ENCODE measurements at places on chromosomes 1 and 21.

DNA sequence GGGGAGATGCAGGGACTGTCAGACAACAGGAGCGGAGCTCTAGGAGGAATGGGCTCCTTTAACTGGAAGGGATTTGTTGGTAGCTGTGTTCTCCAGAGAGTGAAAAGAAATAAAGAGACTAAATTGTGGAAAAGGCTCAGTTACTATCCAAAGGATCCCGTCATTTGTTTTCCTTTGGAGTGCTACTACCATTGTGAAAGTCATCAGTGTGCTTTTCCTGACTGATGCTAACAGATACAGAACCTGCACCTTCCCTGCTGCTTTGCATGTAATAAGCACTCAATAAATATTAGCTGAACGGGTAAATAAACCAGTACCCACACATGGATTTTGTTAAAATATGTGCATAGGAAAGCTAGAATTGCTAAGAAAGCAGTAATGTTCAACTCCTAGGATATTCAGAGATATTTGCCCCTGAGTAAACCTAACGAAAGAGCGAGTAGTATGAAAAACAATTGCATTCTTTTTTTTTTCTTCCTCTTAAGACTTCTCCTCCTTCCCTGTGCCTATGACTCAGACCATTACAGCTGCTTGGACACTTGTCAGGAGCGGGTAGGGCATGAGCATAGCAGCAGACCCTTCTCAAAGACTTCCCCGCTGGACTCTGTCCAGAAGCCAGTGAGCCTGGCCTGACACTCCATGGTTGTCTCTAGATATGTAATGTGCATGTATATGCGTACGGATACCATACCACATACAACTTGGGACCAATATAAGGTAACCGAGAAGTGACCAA is 41.7 kb downstream of the PTGFRN start:
- DNase-seq = no peak

GRCh38 chr1:24892188-24893153 is 37.6 kb downstream of the RUNX3 start:
- DNase-seq = no peak

DNA sequence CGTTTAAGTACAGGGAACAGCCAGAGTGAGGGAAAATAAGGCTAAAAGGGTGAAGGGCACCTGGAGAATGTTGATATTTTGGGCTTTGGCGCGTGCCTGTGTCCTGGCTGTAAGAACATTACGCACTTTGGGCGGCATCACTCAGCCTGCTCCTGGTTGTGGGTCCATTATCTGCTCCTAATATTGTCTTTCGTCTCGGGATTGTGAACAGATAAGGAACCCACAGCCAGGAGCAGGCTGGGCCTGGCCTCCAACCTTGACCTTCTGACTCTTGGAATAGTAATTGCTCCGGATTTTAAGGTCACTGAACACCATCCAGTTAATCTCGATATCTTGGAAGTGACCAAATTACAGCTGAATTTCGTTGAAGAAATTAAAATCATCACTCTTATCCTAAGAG is 61.9 kb downstream of the TCP10L start:
- no peak for DNase-seq

- DNase-seq = no peak
These were observed 325.6 kb downstream of the OMA1 start for GRCh38 chr1:58220836-58221472.

GRCh38 chr1:147641695-147642592 is 28.4 kb downstream of the ACP6 start:
- DNase-seq = peak; percentile 61

DNA sequence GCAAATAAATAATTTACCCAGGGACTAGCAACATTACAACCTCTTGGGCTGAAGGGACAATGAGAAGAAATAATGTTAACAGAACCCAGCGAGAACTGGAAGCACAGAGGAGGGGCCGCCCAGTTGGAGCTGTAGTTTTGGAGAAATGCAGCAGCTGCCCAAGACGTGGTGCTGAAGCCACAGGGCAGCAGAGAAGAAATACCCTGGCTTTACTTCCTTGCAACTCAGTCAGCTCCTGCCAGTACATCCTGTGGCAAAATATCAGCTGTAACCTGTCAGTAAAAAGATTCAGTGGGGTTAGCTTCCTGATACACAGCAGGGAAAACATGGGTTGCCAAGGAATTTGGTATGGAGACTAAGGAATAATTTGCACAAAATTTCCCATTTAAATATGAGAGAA is 283.6 kb upstream of the USP25 start:
- DNase-seq = no peak

GRCh38 chr1:22953057-22953739 is 19.5 kb downstream of the LACTBL1 start:
- no peak for DNase-seq

- no peak for DNase-seq
These were observed 23.1 kb downstream of the USP24 start for GRCh38 chr1:55192093-55192492.

DNA sequence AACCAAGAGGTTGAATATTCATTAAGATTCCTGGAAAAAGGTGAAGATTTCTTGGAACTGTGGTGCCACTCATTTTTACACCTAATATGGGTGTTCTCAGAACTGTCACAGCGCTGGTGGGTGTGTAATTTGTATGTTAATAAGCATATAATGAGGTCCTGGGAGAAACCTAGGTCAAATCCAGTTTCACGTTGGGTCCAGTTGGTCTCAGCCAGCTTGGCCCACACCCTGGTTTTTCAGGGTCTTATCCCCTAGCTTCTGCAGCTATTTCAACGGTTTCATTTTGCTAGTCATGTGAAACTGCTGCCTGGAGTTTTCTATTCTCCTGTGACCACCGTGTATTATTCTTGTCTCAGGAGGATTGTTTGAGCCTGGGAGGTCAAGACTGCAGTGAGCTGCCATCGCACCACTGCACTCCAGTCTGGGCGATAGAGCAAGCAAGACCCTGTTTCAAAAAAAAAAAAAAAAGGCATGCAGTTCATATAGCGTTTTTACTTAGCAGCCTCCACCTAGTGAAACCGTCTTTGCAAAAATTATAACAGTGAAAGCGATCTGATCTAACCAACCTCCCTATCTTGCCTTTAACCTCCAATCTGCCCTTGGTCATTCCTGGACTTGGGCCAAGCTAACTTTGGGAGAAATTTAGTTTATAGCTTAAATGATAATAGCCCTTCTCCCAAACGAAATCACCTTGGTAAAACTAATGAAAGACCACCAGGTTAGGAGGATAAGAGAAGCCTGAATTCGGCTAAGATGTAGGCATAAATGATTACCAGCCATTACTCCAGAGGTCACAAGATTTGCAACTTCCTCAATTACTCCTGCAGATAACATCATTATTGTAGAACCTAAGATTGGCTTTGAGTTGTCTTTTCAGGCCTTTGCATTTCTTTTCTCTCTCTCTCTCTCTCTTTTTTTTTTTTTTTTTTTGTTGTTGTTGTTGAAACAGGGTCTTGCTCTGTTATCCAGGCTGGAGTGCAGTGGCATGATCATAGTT is 44.0 kb downstream of the PTAFR start:
- no peak for DNase-seq

DNA sequence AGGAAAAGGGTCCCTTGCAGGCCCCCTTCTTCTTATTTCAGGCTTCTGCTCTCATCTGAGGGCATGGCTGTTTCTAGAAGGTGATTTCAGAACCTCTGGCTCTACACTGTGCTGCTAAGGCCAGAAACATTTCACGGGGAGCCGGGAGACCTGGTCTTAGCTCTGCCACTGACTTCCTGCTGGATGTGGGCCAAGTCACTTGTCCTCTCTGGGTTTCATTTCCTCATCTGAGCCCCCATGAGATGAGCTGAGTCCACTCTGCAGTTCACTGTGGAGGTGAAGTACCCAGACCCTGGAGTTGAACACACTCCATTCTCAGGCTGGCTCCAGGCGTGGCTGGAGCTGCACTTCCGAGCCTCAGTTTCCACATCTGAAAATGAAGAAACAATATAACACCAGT is 2.1 kb downstream of the PADI1 start:
- DNase-seq = no peak

- no peak for DNase-seq
These were observed 47.1 kb downstream of the PHACTR4 start for GRCh38 chr1:28416509-28417194.

GRCh38 chr1:27623327-27624212 is 11.4 kb downstream of the FGR start:
- no peak for DNase-seq

- DNase-seq = no peak
These were observed 11.5 kb downstream of the ATP1A4 start for GRCh38 chr1:160162931-160163330.

GRCh38 chr1:192602757-192603156 is 27.2 kb downstream of the RGS1 start:
- no peak for DNase-seq
